ENCODE measurements at places on chromosomes 2 and 18. TPM values are rescaled to one million over a fixed set of nuclear protein-coding genes. Genes with fewer than 3 reads are reported as not detected.

Gene CYP27A1
- 298 TPM for polyA plus RNA-seq

Gene PRKAG3
- 0.08 TPM for polyA plus RNA-seq

Gene FSHR
- not detected for polyA plus RNA-seq

Gene CTNNA2
- polyA plus RNA-seq: not detected

Gene ADCYAP1
- polyA plus RNA-seq: not detected

Gene TGOLN2
- polyA plus RNA-seq: 66.3 TPM

Gene HOXD13
- not detected for polyA plus RNA-seq

Gene SERPINB5
- not detected for polyA plus RNA-seq

Gene LYG1
- 0.85 TPM for polyA plus RNA-seq

Gene IRS1
- 8.9 TPM for polyA plus RNA-seq

Gene LDLRAD4
- 9.8 TPM for polyA plus RNA-seq

Gene PSMD1
- 71.3 TPM for polyA plus RNA-seq

Gene CASP10
- polyA plus RNA-seq: 2.6 TPM

Gene MOGAT1
- polyA plus RNA-seq: 0.30 TPM

Gene RAD51AP2
- polyA plus RNA-seq: 0.02 TPM

Gene NOP58
- polyA plus RNA-seq: 20.7 TPM

Gene POMC
- polyA plus RNA-seq: 1.0 TPM

Gene SERPINB3
- polyA plus RNA-seq: not detected

Gene TPGS2
- 21.3 TPM for polyA plus RNA-seq
